ENCODE measurements at places on chromosomes 6 and 20.
A peak's percentile ranks its signal among the peaks of the same experiment; 100 is the strongest.

DNA sequence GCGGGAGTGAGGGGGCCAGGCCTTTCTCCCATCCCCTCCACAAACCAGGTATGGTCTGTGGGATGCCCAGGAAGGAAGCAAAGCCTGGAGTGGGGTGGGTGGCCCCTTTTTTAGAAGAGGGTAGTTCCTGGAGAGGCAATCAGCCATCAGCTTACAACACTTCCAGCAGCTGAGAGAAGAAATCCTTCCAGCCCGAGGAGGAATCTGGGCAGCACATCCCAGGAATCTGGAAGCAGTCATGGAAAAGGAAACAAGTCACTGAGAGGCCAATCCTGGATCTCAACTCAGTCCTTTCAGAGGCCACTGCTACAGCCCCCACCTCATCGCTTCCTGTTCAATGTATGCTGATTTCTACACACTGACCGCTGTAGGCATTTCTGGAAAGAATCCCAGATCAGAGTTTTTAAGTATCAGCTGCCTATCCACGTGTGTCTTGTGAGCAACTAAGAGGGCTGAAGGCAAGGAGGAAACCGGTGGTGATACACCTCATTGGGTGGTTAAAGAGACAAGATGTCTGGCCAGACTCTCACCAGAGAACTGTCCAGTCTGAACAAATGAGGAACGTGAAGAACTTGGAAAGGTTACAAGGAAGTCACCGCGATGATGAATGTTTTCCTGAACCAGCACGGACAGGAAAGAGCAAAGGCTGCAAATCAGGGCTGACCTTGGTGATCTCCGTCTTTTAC is 92.9 kb upstream of the SHLD1 start:
- no peak for DNase-seq

DNA sequence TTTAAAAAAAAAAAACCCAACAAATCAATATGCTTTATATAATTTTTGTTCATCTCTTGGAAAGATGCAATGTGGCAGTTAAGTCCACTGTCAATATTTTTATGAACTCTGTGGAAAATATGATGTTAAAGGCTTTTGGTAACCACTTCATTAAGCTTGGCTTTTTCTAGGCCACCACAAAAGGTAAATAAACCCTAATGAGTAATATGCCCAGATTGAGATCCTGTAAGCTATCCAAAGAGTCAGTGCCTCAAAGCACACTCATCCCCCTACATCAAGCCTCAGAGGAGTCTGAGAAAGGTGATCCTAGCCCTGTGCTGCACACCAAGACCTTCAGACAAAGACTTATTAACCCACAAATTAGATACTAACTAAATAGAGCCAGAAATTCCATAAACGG is 121.1 kb downstream of the CDC5L start:
- DNase-seq, result no peak

- DNase-seq, result no peak
Observed at GRCh38 chr6:45394586-45395095, 16.9 kb upstream of the SUPT3H start.

GRCh38 chr6:142756215-142756630 is 188.8 kb downstream of the HIVEP2 start:
- peak; percentile 38 for DNase-seq

DNA sequence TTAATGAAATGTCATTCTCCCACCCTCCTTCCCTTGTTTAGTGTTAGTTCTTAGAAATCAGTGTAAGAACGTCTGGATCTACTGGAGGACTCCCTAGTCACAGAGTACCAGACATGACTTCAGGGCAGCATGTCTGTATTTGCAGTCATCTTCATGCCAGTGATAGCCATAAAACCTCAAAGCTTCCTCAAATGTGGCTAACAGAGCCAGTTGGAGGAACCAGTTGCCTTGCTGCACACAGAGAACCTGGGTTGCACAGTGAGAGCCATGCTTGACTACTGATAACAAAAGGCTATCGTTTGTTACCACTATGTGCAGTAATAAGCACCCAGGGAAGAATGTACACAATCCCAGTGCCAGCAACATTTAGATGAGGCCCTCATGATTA is 20.1 kb downstream of the NT5E start:
- peak; percentile 74 for DNase-seq

- no peak for DNase-seq
Observed at GRCh38 chr20:43812216-43812615, 85.4 kb upstream of the GTSF1L start.

GRCh38 chr6:10883312-10884244 is 1.7 kb upstream of the GCM2 start:
- no peak for DNase-seq

- no peak for DNase-seq
Observed at GRCh38 chr20:18390201-18390600, 76.6 kb downstream of the DZANK1 start.

DNA sequence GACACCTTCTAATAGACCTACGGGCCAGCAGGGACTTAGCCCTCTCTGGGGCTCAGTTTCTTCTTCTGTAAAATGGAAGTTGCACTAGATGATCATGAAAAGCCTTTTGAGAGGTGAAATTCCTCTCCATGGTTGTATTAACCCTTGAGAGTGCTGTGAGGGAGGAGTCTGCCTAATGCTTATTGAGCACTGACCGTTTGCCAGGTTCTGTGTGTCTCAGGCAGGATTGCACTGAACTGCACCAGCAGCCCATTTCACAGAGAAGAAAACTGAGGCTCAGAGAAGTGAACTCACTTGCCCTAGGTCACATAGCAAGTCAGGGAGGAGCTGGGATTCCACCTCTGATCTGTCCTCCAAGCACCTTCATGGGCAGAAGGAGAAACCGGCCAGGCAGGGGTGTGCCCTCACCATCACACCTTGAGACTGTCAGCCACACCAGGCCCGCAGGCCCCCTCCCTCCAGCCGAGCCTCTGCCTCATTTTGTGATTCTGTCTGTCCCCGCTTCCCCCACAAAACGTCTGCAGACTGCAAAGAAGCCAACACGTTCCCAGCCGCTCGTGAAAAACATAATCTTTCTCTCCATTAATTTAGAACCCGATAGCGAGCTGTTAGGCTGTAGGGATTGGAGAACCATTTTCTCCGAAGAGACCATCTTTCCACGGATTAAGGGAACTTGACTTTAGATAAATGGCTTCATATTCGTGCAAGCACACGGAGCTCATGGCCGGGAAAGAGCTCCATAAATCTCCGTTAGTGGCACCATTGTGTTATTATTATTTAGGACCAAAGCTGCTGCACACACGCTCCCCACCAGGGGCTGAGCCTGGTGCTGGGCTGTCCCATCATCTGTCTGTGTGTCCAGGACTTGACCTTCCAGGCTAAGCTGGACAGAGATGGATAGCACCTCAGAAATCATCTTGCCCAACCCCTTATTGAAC is 46.0 kb downstream of the KIAA1755 start:
- DNase-seq, result no peak

GRCh38 chr20:60960500-60960899 is 291.6 kb upstream of the CDH4 start:
- DNase-seq, result no peak

GRCh38 chr6:33014841-33015634 is 5.6 kb upstream of the HLA-DOA start:
- peak; percentile 87 for DNase-seq

- no peak for DNase-seq
Observed at GRCh38 chr6:27812078-27812804, 100.0 kb downstream of the OR2B2 start.

- DNase-seq, result no peak
Observed at GRCh38 chr20:54515793-54516628, 40.6 kb downstream of the DOK5 start.

DNA sequence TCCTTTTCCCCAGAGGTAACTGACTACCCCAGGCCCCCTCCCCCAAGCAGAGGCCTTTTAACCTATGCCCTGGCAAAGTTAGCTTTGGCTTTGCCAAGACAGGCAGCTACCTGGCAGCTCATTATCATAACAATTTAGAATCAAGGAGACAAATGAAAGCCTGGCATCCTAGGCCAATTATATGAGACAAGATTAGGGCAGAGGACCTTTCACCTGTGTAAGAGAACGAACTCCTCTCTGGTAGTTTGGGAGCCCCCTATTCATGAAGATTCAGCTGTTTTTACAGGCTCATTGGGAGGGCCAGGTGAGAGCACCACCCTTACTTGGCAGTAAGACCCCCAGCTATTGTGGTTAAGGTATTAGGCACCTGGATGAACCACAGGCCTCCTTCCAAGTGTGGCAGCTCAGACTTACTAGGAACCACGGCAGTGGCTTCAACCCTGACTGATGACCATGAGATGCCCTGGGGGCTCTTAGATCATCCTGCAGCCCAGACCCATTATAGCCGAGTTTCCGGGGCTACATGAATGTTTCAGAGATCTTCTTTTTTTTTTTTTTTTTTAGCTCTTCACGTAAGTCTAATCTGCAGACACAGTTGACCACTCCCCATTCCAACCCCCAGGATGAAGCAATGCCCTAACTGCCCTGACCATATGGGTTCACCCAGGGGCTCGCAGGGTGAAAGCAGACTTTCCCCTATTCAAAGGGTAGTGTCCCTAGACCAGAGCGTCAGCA is 56.2 kb downstream of the RAB44 start:
- peak; percentile 75 for DNase-seq

- no peak for DNase-seq
Observed at GRCh38 chr6:147080225-147080624, 124.0 kb upstream of the STXBP5 start.

DNA sequence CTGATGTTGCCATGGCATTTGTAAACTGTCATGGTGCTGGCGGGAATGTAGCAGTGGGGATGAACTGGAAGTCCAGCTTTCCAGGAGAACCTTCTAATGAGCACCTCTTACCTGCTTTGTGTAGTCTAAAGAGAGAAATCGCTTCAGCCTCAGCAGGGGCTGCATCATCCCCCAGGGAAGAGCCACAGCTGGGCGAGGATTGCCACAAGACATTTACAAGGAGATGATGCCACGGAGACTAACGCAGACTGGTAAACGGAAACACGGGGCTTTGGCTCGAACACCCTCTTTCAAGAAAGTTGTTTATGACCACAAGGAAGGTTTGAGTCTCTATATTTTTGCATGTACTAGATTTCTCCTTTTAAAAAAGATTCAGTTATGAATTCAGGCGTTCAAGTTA is 72.9 kb downstream of the CDH26 start:
- peak; percentile 67 for DNase-seq

DNA sequence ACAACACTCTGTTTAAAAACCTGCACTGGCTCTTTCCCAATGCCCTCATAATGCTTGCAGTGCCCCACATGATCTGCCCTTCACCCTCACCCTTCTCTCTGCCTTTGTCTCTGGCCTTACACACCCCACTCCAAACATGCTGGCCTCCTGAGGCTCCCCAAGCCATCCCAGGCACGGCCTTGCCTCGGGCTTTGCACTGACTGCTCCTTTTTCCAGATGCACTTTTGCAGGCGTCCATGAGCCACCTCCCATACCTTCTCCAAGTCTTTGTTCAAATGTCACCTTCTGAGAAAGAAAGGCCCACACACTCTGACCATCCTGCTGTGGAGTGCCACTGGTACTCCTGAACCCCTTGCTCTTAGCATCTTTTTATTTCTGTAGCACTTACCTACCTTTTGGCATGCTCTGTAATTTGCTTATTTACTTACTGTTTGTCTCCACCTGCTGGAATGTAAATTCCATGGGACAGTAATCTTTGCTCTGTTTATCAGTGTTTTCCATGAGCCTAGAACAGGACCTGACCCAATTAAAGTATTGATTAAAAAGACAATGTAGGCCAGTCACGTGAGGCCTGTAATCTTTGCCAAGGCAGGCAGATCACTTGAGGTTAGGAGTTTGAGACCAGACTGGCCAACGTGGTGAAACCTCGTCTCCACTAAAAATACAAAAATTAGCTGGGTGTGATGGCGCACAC is 30.7 kb downstream of the GFRA4 start:
- no peak for DNase-seq

- no peak for DNase-seq
Observed at GRCh38 chr6:28775052-28775376, 148.8 kb downstream of the TRIM27 start.

GRCh38 chr6:68634726-68635411 is at the start of gene ADGRB3:
Gene ADGRB3, plus strand, starts transcription at chr6:68635282. Its CDS starts 3,394 bp downstream, at chr6:68638676.
- peak; percentile 57 for DNase-seq

All from NB4 (cell line).